ENCODE measurements at places on chromosomes 13 and 19. TPM values are rescaled to one million over a fixed set of nuclear protein-coding genes. Genes with fewer than 3 reads are reported as not detected.

- no peak overlapping the region for H3K4me3 ChIP-seq
- no peaks in the 10 kb centered on the region for H3K27me3 ChIP-seq
- H3K36me3 ChIP-seq: no peaks in the 10 kb centered on the region
- peaks cover 4% of the 10 kb centered on the region for H3K4me1 ChIP-seq
- no peak for DNase-seq
Measured at GRCh38 chr13:87123987-87124784, 547.0 kb upstream of the SLITRK5 start.

DNA sequence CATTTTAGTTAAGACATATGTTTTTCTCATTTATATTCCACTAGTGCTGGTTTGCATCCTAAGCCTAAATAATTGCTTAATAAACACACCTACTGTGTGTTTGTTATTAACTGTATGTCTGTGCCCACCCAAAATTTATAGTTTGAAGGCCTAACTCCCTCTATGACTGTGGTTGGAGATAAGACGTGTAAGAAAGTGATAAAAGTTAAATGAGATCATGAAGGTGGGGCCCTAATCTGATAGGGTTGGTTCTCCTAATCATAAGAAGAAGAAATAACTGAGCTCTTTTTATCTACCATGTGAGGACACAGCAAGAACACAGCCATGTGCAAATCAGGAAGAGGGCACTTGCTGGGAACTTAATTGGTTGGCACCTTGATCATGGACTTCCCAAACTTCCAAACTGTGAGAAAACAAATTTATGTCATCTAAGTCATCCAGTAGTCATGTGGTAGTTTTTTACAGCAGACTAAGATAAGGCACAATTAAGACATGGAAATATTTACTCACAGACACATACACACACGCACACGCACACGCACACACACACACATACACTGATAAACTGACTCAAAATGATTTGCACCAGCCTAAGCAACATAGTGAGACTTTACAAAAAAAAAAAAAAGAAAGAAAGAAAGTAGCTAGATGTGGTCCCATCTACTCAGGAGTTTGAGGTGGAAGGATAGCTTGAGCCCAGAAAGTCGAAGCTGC is 662.1 kb downstream of the PCDH9 start:
- DNase-seq: no peak
- peaks cover 4% of the 10 kb centered on the region for H3K36me3 ChIP-seq
- no peak overlapping the region for H3K27ac ChIP-seq
- H3K27me3 ChIP-seq: no peaks in the 10 kb centered on the region
- no peaks in the 10 kb centered on the region for H3K4me1 ChIP-seq

GRCh38 chr19:55442372-55442961 is 633 bp downstream of the SHISA7 start:
- peaks cover 11% of the 10 kb centered on the region for H3K4me1 ChIP-seq
- H3K4me3 ChIP-seq: no peak overlapping the region
- no peak for DNase-seq
- H3K36me3 ChIP-seq: peaks cover 8% of the 10 kb centered on the region
- H3K27me3 ChIP-seq: peaks cover 70% of the 10 kb centered on the region
- H3K27ac ChIP-seq: no peak overlapping the region

- peak overlapping the region; percentile 98 for H3K27ac ChIP-seq
- H3K4me3 ChIP-seq: peak overlapping the region; percentile 97
- H3K4me1 ChIP-seq: peaks cover 13% of the 10 kb centered on the region
- peaks cover 55% of the 10 kb centered on the region for H3K27me3 ChIP-seq
Measured at GRCh38 chr19:35249146-35249847, 495 bp downstream of the LSR start.

- H3K4me3 ChIP-seq: peak overlapping the region; percentile 89
- peak overlapping the region; percentile 34 for H3K27ac ChIP-seq
- peaks cover 6% of the 10 kb centered on the region for H3K4me1 ChIP-seq
- H3K36me3 ChIP-seq: no peaks in the 10 kb centered on the region
- no peak for DNase-seq
Measured at GRCh38 chr13:27921961-27922882, 2.4 kb downstream of the PDX1 start.

DNA sequence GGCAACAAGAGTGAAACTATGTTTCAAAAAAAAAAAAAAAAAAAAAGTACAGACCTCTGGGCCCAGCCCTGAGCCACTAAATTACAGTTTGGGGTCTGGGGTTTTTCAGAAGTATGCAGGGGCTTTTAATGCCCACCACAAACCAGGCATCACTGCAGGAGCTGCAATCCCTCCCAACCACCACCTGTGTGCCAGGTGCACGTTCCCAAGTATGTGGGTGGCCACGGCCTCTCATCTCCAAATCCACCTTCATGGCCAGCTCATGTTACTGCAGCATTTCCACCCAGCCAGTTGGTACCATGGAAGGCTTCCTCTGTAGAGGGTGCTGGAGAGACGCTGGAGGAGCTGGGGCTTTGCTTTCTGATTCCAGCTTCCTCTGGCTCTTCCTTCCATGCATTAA is 26.5 kb downstream of the CEP89 start:
- H3K4me1 ChIP-seq: no peaks in the 10 kb centered on the region
- H3K27ac ChIP-seq: no peak overlapping the region
- H3K27me3 ChIP-seq: no peaks in the 10 kb centered on the region
- DNase-seq: no peak
- peaks cover 31% of the 10 kb centered on the region for H3K36me3 ChIP-seq
- no peak overlapping the region for H3K4me3 ChIP-seq

GRCh38 chr19:30447553-30447870 is 75.3 kb downstream of the ZNF536 start:
- H3K27me3 ChIP-seq: peaks cover 41% of the 10 kb centered on the region
- H3K27ac ChIP-seq: no peak overlapping the region
- no peak overlapping the region for H3K4me3 ChIP-seq
- no peak for DNase-seq
- peaks cover 4% of the 10 kb centered on the region for H3K36me3 ChIP-seq

CEACAM7 gene
- 8.0 TPM for total RNA-seq

ZNF699 gene
- 7.3 TPM for total RNA-seq

SYDE1 gene
- 23.7 TPM for total RNA-seq

PSG6 gene
- not detected for total RNA-seq

Data from type B pancreatic cell (in vitro differentiated cells).